ENCODE measurements at places on chromosomes 4 and X. TPM values are rescaled to one million over a fixed set of nuclear protein-coding genes. Genes with fewer than 3 reads are reported as not detected.

The P2RY4 gene
- not detected for total RNA-seq

The DCHS2 gene
- total RNA-seq, result 0.43 TPM

The TREX2 gene
- total RNA-seq, result not detected

The PGAM4 gene
- total RNA-seq, result not detected

The SLC4A4 gene
- total RNA-seq, result not detected

The ARMCX1 gene
- 30.8 TPM for total RNA-seq

The CPE gene
- 43.6 TPM for total RNA-seq

The FOXR2 gene
- total RNA-seq, result not detected

The PPP1R2C gene
- total RNA-seq, result not detected

The MAGED4 gene
- 48.2 TPM for total RNA-seq

The BMX gene
- not detected for total RNA-seq

The TMPRSS11B gene
- not detected for total RNA-seq

The CT45A7 gene
- not detected for total RNA-seq

The STS gene
- 0.97 TPM for total RNA-seq

The PRDM8 gene
- total RNA-seq, result 0.03 TPM

The SASH3 gene
- not detected for total RNA-seq

The FOXO4 gene
- 6.8 TPM for total RNA-seq

The TCEAL2 gene
- total RNA-seq, result 12.9 TPM
